ENCODE measurements at places on chromosomes 13 and 19.

DNA sequence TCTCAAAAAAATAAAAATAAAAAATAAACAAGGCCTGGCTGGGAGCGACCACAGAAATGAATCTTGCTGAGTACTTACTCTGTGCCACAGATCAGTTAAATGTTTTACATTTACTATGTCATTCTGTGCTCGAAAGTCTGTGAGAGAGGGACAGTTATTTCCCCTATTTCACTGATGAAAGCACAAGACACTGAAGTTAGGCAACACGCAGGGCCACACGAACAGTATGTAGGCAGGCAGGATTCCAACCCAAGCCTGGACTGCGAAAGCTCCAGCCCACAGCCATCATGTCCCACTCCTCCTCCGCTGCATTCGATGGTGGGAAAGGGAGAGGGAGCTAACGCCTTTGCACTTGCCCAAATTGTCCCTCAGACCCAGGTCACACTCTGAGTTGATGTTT is 34.2 kb downstream of the RUBCNL start:
- no peak for DNase-seq

DNA sequence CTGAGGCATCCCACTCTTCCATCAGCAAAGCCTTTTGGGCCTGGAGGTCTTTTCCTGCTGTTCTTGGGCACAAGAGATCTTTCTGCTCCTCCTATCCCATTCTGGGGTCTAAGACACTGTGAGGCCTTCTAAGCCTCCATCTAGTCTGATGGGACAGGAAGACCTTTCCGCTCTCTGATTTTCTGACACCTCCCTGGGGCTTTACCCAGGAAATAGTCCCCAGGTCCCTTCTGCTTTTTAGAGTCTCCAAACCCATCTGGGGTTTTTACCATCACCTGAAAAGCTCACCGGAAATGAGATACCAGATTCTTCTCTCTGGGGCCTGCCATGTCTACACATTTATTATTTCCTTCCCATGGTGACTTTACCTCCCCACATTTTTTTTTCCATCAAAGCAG is 21.1 kb downstream of the CLEC17A start:
- no peak for DNase-seq

DNA sequence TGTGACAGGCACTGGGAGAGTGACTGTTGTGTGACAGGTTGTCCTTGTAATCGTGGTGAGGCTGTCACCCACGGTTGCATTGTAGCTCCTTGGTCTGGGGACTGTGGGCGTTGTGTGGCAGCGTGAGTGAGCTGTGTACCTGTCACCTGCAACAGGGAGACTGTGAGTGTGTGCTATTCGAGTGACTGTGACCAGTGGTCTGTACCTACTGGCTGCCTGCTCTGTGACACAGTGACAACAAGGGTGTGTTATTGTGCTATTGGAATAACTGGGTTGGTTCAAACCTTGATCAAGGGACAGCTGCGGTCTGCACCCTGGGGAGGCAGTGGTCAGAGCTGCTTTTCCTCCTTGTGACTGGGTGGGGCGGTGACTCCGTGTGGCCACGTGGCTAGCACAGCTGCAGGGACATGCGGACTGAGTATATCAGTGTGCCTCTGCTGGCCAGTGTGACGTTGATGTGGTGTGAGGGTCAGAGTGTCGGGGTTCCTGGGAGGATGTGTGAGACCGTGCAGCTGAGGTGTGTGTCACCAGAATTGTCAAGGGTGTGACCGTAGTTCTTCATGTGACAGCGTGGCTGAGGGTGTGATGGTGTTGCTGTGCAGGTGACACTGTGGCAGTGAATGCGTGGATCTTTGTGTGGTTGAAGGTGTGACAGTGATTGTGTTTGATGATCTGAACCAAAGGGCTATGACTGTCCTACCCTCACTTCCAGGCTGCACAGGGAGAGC is 10.1 kb upstream of the NFIX start:
- no peak for DNase-seq

DNA sequence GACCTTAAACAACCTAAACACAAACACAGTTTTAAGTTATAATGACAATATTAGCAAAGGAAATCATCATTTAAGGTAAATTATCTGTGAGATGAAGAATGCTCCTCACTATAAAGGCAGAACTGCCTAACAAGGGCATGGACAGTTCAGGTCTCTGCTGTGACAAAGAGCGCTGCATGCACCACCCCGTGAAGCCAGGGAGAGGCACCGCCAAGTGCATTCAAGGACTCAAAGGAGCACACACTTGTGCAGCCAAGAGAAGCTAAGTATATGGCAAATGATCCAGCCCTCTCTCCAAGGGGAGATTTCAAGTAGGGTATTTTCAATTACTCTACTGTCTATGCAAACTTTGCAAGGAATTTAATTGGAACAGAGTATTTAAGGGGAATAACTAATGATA is 126.0 kb downstream of the RAP2A start:
- no peak for DNase-seq

- peak; percentile 58 for DNase-seq
Observed at GRCh38 chr13:27573265-27573664, 47.1 kb downstream of the LNX2 start.

DNA sequence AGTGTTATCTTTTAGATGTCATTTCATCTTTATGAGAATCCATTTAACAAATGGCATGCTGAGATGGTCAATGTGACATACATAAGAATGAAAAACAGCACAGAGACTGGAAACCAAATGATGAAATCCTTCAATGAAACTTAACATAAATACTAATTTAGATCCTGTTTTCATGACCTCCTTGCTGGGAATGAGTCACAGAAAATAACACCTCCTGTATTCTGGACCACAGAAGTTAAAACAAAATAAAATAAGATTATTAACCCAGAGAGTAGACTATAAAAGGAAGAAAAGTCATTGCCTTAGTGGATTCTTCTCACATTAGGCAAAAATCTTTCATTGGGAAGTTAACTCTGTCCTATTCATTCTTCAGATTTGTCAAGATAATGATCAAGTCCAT is 1.6 kb downstream of the DIAPH3 start:
- DNase-seq: no peak

DNA sequence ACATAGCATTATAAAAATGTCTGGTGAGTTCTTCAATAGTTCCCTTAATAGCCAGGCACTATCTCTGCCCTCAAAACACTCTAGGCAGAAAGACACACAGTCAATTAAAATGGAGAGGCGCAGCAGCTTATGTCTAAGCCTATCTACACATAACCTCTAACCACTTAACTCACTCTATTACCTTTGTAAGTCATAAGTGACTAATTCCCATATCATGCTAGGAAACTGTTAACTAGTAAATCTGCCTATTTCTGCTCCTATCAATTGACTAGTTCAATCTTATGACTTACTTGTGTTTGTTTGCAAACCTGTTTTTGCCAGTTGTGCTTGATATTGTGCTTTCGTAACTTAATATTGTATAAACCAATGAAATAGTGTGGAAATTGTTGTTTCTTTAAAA is 3.2 kb downstream of the CCDC122 start:
- DNase-seq: no peak
